ENCODE measurements at places on chromosomes 1 and 21.
A peak's percentile ranks its signal among the peaks of the same experiment; 100 is the strongest.

DNA sequence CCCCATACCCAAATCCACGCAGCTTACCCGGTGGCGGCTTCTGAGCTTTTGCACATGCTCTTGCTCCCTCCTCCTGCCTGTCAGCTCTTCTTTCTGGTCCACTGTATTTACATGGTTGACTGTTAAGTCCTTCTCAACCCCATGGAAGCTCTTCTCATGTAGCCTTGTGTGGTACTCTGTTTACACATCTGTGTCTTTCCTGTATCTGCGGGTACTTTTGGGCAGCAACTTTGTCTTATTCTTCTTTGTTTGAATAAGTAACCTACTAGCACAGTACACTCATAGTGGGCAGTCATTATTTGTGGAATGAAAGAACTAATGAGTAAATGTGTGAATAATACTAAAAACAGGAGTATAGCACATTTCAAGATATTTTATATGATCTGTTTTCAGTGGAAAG, 88.5 kb upstream of the GPR88 start:
- DNase-seq, result no peak

DNA sequence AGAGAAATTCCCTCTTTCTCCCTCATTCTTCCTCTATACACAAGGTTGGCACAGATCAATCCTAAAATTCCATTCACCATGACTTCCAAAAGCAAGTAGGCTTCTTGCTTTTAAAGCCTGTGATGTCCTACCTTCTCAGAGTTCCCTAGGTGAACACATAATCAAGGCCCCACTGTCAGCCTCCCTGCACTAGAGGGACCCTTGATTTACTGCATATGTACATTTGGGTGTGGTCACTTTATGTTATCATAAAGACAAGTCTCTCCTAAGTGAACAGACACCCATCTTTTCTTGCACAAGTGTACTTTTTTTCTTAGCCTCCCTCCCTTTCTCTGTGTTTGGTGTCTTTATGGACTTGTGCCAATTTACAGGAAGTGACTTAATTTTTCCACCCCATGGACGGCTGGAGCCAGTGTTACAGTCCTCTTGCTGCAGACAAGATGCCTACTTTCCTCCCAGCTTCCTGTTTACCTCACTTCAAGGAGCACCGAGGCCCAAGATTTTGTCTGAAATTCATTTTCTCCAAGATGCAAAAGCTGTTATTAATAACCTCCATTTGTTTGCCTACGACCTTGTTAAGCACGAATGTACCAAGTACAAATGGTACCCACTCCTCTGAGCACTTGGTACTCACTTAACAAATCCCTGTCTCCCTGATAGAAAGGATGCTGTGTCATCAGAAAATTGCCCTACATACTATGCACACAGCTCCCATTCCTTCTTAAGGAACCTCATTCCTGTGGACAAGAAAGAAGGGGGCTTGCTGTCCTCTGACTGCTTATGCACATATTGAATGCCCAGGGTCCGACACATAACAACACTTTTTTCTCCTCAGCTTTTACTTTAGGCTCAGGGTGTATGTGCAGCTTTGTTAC, 82.8 kb upstream of the SLC44A3 start:
- DNase-seq, result no peak

- DNase-seq, result no peak
Measured at GRCh38 chr1:36525166-36525565, 42.5 kb upstream of the CSF3R start.

DNA sequence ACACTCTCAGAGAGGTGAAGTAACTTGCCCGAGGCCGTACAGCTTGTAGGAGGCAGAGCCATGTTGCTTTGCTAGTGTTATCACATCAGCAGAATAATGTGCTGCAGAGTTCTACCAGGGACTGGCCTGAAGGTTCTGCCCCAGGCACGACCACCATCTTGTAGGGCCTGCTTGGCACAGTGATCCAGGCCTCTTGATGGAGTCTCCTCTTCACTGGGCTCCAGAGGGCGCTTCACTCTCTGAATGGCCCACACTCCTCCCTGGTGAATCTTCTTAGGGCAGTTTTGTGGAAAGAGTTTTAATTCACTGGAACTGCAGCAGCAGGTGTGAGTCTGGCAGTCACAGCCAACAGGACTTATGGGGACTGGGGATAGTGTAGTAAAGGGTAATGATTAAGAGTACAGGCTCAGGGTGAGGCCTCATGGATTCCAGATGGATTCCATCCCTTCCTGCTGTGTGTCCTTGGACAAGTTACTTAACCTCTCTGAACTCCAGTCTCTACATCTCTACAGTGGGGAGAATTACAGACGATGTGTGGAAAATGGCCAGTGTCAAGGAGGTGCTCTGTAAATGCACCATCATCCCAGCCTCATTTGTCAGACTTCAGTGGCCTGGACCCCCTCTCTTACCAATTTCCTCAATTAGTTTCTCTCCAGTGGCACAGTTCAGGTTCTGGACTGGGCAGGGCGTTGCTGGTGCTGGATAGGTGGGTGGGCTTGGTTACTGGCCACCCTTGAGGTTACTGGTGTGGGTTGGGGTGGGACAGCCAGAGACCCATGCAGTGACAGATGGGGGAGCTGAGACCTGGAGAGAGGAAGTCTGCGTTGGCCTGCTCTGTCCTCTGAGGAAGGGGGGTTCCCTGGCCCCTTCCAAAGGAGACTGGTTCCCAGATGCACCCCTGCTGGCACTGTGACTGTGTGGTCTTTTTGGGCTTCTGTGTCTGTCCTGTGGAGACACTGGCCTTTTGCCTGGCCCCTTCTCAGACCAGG, 45.9 kb upstream of the CSF3R start:
- no peak for DNase-seq

GRCh38 chr1:33428661-33429060, 2.2 kb downstream of the PHC2 start:
- no peak for DNase-seq

DNA sequence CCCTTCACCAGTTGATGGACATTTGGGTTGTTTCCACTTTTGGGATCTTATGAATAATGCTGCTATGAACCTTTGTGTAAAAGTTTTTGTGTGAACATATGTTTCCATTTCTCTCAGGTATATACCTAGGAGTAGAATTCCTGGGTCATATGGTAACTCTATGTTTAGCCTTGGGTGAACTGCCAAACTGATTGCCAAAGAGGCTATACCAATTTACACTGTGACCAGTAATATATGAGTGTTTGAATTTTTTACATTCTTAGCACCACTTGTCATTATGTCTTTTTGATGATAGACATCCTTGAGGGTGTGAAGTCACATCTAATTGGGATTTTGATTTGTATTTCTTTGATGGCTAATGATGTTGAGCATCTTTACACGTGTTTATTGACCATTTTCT, 290.1 kb downstream of the DUSP10 start:
- DNase-seq, result no peak

DNA sequence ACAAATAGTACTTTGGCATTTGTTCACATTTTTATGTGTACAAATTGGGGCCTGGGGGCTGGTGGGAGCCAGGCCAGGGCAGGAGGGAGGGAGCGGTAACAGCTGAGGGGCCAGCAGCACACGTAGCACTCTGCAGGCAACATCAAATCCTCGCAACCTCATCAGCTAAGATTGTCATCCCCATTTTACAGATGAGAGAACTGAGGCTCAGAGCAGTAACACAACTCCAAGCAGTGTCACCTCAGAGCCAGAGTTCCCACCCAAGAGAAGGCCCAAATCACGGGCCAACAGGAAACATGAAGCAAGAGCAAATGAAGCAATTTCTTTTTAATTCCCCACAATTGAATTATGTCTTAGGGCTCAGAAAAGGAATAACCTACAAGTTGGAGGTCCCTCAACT, 14.1 kb downstream of the IFFO2 start:
- DNase-seq, result no peak

DNA sequence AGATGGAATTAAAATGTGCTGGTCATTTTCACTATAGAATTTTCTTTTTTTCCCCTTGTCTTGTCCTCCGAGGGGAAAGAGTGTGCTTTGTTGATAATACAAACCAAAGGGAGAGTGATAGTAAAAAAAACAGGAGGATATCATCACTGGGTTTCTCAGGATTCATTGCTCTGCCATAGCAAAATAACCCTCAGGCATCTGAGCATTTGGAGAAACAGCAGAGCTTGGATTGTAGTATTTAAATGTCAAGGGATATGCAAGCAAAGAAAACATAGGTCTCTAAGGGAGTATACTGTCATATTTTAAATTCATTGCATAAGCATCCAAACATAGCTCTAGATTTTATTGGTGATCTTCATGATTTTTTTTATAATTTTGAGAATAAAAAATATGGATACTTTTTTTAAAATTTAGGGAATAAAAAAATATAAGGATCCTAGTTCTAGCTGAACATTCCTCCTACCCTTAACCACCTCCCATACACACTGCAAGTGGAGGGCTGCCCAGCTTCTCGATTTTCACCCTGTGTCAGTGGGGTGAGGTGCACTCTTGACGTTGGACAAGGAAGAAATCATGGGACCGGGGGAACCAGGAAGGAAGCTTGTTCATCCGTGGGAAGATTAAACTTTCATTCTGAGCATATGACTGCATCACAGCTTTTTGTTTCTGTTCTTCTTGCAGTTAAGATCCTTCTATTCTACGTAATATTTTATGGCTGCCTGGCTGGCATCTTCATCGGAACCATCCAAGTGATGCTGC, 4.4 kb downstream of the ATP1B1 start:
- DNase-seq, result no peak

GRCh38 chr1:38656726-38657125, 202.8 kb downstream of the RRAGC start:
- no peak for DNase-seq

- no peak for DNase-seq
Measured at GRCh38 chr1:208825300-208825699, 581.1 kb upstream of the PLXNA2 start.

GRCh38 chr1:65423884-65424572, 3.6 kb downstream of the LEPR start:
- DNase-seq, result no peak

GRCh38 chr1:219806020-219806419, 122.3 kb downstream of the SLC30A10 start:
- no peak for DNase-seq

DNA sequence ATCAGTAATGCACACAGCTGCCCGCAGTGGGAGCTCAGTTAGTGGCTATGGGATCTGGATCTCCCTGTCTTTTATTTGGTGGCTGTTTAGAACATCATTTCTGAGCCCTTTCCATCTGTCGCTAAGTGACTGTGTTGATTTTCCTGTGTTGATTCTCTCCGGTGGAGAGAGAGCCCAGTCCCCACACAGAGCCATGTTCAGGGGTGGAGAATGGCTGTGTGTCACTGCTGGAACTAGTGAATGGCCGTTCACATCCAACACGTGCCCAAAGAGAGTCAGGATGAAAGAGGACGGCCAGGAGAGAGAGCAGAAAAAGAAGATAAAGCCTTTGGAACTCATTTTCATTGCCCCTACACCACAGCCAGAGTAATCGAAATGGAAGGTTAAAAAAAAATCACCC, 76.2 kb downstream of the FBXO2 start:
- no peak for DNase-seq

GRCh38 chr1:16164213-16165072, 8.6 kb upstream of the EPHA2 start:
- DNase-seq, result peak; percentile 74

- DNase-seq, result no peak
Measured at GRCh38 chr1:173009597-173009996, 41.1 kb downstream of the TNFSF18 start.

DNA sequence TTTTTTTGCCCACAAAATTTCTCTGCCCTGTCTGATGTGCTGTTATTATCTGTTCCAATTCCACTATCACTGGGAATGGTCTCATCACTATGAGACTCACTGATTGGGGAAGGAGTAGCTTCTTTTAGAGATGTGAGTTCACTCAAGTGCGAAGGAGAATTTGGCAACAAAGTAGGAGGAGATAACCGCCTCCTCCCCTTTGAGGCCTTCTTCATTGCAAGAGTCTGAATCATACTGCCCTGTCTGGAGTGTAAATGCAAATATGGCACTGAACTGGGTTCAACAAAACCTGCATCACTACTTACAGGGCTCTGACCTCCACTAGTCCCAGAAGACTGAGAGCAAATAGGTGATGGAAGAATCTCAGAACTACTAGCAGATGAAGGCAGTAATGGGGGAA, 83.4 kb downstream of the ASH1L start:
- no peak for DNase-seq

- no peak for DNase-seq
Measured at GRCh38 chr1:16491056-16491675, 22.9 kb downstream of the RNU1-1 start.

DNA sequence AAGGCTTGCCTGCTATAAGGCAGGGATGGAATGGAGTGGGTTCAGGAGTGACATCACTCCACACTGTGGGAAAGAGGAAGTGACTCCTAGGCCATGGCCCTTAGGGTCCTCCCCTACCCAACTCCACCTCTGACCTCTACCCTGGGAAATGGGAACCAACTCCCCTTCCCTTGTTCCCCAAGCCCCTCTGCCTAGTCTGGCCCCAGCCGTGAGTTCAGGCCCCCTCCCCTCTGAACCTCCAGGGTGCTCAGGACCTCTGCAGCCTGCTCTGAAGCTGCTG, 3.8 kb upstream of the GUCA2A start:
- no peak for DNase-seq

DNA sequence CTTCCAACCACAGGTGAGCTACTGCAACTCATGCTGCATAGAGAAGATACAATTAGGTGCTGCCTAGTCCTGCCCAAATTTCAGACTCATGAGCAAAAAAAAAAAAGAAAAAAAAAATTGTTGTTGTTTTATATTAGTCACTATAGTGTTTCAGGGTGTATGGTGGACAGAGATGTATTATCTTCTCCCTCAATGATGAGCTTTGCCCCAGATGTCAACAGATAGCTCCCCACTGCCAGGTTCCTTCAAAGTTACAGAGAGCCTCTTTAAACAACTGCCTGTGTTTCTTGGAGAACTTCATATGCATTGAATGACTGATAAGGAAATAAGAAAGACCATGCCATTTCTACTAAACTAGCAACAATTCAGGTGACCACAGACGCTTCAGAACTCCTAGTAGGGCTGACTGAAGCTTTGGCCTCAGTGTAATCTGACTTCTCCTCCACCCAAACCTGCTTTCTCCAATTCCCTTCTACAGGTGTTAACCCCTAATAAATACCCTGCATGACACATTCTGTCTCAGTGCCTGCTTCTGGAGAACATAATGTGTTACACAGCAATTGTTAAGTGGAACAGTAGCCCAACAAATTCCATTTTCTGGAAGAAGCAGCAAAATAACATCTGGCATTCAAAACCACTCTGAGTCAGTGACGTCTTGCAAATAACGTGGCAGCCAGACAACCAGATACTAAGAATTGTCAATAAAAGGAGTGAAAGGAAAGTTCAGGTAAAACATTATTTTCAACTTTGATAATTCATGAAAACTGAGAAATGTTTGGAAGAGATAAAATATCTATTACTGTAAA, 147.7 kb downstream of the CDC42BPA start:
- no peak for DNase-seq

DNA sequence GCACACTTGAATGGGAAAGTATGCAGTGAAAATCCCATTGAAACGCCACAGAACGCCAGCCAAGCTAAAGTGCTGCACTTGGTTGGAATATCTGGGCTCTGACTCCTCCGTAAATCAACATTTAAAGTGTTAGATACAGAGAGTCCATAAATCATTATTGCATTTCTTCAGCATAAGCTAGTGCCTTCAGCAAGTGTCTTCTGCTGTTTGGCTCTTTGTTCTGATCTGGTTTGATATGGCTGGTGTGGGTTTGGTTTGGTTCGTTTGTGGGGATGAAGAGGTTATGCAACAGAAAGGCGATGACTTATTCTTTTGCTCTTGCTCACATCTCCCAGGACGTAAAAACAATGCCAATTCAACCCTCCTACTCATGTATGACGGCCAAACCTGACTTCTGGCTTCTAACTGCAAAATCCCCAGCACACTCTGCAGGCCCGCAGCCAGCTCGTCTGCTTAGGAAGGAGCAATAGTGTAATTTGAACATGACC, 121.8 kb upstream of the ERG start:
- no peak for DNase-seq

- DNase-seq, result no peak
Measured at GRCh38 chr1:239303289-239303688, 83.1 kb upstream of the CHRM3 start.

Data from NCI-H748 treated with DMSO at 0.1 percent for 48 hours (cell line).